ENCODE measurements at places on chromosomes 6 and 20.

- DNase-seq, result no peak
Observed at GRCh38 chr6:98841621-98842341, 7.4 kb downstream of the POU3F2 start.

DNA sequence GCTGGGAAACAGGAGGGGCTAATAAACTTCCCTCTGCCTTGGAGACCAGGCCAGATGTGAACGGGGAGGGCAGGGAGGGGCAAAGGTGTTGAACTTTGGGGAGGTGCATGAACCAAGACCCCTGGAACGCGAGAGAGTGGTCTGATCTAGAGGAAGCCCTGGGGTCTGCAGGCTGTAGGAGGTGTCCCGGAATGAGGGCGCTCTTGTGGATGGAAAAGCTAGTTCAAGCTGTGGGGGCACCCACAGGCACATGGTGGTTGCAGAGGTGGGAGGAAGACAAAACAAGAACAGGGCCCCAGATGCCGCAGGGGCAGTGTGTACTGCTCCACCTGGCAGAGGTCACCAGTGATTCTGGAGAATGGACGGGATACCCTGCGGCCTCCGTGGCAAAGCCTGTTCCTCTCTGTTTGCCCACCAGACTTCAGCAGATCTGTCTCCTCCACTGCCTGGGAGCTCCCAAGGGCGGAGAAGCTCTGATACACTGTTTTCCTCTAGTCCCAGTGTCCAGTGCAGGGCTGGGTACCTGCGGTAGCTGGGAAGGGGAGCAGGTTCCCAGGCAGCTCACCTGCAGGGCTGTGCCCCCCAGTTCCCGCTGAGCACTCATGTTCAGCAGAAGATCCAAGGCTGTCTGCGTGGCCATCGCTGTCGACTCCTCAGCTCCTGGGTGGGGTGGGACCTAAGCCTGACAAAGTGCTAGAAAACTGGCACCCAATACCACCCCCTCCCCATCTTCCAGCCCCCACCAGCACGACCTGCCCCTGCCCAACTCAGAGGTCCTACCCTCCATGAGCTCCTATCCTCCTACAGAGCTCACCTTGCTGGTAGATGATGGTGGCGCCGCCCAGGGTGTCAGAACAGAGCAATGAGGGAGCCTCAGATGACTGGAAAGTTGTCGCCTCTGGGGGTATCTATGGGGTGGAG lies 14.7 kb downstream of the ZNF335 start:
- DNase-seq, result no peak

GRCh38 chr6:8780653-8781052 lies 345.3 kb upstream of the SLC35B3 start:
- no peak for DNase-seq

- DNase-seq, result no peak
Observed at GRCh38 chr20:44495257-44495656, 19.6 kb downstream of the TTPAL start.

GRCh38 chr20:833121-833449 lies 430 bp upstream of the FAM110A start:
- no peak for DNase-seq

DNA sequence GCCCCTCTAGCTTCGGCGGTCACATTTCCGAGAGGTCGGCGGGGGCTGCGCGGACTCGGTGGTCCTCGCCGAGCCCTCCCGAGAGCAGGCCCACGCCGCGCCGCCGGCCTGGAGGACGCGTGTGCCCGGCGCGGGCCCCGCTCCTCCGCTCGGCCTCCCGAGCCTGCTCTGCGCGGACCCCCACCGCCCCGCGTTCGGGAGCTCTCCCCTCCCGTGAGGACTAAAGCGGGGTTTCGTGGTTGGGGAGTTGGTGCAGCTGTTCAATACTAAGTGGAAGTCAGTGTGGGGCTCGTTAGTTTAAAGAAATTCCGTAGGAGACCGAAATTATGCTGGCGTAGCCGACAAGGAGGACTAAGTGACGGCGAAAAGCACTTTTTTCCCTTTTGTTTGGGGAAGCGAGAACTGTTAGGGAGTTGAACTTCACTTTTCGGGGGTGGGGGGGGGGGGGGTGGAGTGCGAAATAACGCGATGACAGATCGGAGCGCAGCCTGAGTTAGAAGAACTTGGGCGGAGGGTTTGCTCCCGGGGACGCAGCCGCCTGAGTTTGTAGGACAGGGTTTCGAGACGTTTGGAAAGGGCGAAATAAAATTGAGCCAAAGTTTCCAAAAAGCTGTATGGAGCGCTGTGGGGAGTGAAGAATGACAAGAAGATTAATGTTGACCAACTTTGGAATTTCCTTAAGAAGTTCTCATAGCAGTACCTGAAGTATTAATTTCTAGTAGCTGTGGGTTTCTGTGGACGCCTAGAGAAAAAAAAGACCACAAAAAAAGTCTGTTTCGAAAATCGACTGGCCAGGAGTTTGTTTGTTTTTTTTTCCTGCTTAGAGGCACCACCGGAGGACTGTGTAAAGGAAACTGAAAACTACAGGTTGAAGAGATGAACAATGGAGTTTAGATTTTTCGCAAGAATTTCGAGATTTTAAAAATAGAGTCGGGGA lies 1.4 kb downstream of the QKI start:
- DNase-seq, result peak; percentile 13

DNA sequence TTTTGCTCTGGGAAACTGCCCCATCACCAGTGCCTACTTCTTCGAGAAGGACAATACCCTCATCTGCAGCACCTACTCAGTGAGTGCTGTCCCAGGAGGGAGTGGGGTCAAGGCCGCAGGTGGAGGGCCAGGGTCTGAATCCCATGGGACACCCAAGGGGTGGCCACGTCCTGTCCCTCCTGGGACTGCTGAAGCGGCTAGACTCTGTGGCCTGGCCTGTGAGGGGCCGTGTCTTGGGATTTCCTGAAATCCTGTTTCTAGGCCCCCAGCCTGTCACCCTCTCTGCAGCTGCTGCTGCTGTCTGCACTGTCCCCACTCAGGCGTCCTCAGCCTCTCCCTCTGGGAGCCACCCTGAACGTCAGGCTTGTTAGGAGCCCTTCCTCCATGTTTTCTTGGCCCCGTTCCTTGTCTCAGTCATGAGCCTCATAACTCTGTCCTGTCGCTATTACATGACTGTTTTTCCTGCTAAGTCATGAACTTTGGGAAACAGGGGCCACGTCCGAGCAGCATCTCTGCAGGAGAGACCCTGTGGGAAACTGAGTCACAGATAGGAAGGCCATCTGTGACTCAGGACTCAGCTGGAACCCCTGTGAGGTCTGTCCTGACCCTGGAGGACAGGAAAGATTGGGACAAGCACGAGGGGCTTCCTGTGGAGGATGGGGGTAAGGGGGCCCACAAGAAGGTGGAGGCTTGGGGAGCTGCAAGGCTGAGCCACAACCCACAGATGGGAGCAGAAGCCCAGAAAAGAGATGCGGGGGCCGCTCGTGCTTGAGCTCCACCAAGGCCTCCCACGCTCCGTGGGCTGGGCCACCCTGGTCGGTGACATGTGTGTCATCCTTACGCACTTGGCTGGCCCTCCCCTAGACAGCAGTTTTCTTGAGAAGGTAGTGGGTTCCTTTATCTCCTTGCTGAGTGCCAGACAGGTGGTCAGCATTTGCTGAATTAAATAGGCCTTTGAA lies 49.9 kb downstream of the EFCAB8 start:
- peak; percentile 39 for DNase-seq

DNA sequence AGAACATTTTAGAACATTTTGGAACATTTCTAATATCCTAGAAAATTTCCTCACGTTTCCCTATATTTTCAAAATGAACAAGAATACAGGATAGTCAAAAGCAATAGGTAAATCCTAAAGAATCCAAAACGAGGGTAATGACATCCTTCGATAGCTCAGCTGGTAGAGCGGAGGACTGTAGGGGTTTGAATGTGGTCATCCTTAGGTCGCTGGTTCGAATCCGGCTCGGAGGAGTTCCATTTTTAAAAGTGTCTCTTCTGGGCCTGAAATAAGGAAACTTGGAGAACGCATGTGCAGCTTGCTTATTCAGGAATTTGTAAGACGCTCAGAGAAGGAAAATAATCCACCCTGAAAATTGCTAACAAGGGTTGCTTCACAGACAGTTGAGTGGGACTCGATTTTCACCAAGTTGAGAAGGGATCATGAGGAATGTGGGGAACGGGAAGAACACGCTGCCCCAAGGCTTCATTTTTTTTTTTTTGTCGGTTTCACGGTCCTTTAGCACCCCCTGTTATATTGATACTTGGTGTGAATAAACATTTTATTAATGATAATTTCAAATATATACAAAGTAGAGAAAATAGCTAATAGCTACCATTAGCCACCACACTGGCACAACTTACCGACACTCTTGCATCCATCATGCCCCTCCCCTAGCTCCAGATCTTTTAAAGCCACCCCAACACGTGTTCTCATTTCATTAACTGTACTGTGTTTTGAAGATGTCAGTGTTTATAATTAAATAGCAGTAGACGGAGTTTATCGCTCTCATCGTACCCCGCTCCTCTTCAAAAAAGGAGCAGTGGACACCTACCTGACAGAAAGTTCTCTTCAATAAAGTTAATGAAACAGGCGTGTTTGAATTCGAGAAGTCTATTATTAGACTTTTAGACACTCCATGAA lies 1.8 kb upstream of the ABT1 start:
- DNase-seq, result no peak

- DNase-seq, result no peak
Observed at GRCh38 chr20:51363378-51363777, 179.1 kb downstream of the NFATC2 start.

DNA sequence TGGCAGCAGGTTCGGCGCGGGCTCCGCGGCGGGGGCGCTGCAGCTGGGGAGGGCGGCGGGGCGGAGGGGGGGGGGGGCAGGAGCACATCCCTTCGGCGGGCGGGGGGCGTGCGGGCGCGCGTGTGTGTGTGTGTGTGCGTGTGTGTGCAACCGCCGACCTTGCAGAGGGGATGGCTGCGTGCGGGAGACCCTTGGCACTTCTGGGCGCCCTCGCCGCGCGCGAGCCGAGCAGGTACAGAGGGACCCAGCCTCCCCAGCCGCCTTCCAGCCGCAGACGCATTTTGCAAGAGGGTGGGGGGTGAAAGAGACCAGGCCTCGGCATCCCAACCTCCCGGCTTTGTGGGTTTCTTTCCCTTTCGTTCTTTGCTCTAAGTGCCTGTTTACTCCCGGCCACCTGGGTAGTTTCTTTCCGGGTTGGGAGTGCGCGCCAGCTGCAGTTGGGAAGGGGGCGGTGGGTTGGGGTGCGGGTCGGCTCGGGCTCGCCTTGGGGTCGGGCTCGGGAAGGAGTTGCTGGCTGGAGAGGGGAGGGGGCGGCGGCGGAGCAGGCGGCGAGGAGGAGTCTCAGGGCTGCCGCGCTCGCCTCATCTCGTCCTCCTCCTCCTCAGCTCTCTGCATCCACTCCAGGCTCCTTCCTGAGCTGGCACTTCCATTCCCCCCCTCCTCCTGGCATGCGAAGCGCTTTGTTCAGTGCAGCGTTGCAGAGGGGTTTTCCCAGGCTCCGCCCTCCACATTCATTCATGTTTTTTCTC lies 620 bp downstream of the HIVEP1 start:
- DNase-seq, result peak; percentile 37

GRCh38 chr6:168575346-168576098 lies 134.5 kb downstream of the SMOC2 start:
- DNase-seq, result no peak

- no peak for DNase-seq
Observed at GRCh38 chr20:43985608-43986316, 71.1 kb downstream of the TOX2 start.

DNA sequence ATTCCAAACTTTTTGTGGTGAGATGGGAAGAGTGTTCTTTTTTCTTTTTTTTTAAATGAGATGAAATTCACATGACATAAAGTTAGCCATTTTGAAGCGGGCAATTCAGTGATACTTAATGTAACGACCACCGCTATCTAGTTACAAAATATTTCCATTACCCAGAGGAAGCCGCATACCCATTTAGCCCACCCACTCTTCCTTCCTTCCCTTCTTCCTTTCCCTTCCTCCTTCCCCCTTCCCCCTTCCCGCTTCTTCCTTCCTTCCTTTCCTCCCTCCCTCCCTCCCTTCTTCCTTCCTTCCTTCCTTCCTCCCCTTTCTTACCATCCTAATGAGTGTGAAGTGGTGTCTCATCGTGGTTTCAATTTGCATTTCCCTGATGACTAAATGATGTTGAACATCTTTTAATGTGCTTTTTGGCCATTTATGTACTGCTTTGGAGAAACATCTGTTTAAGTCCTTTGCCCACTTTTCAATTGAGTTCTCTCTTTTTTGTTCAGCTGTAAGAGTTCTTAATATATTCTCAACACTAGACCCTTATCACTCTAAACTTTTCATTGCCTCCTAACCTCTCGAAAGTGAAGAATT lies 371.1 kb downstream of the FARS2 start:
- DNase-seq, result no peak

GRCh38 chr6:88371480-88371879 lies 205.3 kb upstream of the CNR1 start:
- DNase-seq, result no peak

GRCh38 chr6:38067263-38067980 lies 247.9 kb downstream of the ZFAND3 start:
- no peak for DNase-seq

GRCh38 chr20:62710886-62711702 lies 2.5 kb downstream of the NTSR1 start:
- peak; percentile 20 for DNase-seq

DNA sequence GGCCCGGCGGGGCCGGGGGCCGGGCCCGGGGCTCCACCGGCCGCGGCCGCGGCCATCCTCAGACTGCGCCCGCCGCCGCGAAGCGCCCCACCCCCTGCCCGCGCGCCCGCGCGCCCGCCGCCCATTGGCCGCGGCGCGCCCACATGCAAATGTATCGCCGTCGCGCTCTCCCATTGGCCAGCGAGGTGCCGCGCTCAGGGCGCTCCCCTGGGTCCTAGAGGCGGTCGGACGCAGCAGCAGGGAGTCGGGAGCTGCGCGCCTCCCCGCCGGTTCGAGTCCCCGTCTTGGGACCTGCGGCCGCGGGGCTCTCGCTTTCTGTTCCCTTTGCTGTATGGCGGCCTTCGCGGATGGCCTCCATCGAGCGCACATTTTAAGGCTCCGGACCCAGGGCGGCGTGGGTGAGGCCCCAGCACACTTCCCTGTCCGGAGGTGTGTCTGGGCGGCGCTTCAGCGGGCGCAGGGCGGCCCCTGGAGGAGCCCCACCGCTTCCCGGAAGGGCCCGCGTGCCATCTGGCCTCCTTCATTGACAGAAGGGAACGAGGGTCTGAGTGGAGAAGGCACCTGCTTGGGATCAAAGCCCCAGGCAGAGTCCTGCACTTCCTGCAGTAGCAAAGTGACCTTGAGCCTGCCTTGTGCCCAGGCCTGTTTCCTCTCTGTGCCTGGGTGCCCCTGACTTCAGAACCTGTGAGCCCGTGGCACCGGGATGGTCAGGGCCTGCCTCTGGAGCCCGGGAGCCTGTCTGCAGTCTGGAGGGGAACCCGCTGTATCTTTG lies at the start of gene CABLES2:
TSS of gene CABLES2 (minus strand) at position 65 of the 772 bp plus-strand sequence. CDS start at position 56, 9 bp downstream.
- peak; percentile 83 for DNase-seq

- no peak for DNase-seq
Observed at GRCh38 chr6:11085758-11086435, 7.7 kb upstream of the SMIM13 start.
